Mesenteric fat pad (tissue), 1 donor: ENCODE measurements at places on chromosomes 5 and 9.

- DNase-seq, result no peak
Measured at GRCh38 chr5:87300176-87300575, 32.5 kb downstream of the RASA1 start.

GRCh38 chr9:115213818-115214334, 95.9 kb upstream of the TNC start:
- no peak for DNase-seq

DNA sequence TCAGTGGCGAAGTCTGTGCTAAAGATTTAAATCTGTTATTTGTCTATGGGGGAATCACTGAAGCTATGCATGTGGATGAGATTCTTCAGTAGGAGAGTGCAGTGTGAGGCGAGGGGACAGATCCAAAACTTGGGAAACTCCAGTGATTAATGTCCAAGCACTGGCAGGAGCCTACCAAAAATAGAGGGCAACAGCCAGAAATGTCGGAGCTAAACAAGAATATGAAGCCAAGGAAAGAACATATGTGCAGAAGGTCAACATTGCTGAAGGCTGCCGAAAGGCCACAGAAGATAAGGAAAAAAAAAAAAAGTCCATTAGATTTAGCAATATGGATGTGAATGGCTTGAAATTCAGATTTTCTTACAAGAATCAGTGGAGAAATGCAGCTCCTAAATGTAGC, 61.8 kb downstream of the C6 start:
- DNase-seq, result no peak

- peak; percentile 90 for DNase-seq
Measured at GRCh38 chr9:121299467-121300282, 31.7 kb downstream of the GSN start.

GRCh38 chr9:114156657-114157421, 1.5 kb downstream of the COL27A1 start:
- no peak for DNase-seq

GRCh38 chr9:15509931-15510788, 610 bp downstream of the PSIP1 start:
- no peak for DNase-seq

- no peak for DNase-seq
Measured at GRCh38 chr9:13863112-13863511, 450.8 kb downstream of the NFIB start.

GRCh38 chr5:135386886-135387628, 12.0 kb downstream of the MACROH2A1 start:
- no peak for DNase-seq

GRCh38 chr5:94577466-94578245, 40.7 kb downstream of the KIAA0825 start:
- DNase-seq, result no peak

GRCh38 chr9:21252721-21253547, 13.1 kb upstream of the IFNA14 start:
- no peak for DNase-seq

DNA sequence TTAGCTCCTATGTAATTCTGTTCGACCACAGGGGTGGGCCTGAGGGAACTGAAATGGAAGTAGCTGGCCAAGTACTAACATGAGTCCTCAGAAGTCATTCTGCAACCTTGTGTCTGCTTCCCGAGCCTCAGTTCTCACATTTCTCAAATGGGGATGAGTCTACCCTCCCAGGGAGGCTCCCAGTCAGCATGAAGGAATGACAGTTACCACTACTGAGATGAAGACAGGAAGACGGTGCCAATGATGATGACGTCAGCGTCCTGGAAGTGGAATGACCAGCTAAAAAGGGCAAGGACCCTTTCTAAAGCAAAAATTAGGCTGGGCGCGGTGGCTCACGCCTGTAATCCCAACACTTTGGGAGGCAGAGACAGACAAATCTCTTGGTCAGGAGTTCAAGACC, 6.8 kb downstream of the PIP5KL1 start:
- no peak for DNase-seq

DNA sequence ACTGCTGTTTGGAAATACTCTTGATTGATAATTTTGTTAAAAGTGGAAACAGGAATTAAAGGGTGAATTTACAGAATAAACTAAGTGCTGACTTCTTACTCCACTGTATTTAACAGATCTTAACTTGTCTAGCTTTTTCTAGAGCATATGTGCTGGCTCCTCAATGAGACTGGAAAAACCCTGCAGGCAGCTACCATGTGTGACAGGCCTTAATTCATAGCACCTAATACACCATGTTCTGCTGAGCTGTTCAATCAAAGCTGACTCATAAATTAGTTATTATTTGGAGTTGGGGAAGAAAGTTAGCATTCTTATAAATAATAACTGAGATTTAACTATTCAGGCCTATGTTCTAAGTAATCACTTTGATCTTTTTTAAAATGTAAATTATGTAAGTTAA, 29.4 kb downstream of the CTNNAL1 start:
- no peak for DNase-seq

GRCh38 chr5:166602271-166602670, 1689.2 kb upstream of the WWC1 start:
- no peak for DNase-seq

- peak; percentile 53 for DNase-seq
Measured at GRCh38 chr9:129272348-129273025, 94.4 kb upstream of the IER5L start.

- no peak for DNase-seq
Measured at GRCh38 chr5:35773967-35774366, 82.7 kb upstream of the IL7R start.

- DNase-seq, result no peak
Measured at GRCh38 chr9:107358986-107359385, 75.9 kb downstream of the RAD23B start.

GRCh38 chr9:135555203-135555602, 6.4 kb upstream of the PAEP start:
- DNase-seq, result peak; percentile 39

DNA sequence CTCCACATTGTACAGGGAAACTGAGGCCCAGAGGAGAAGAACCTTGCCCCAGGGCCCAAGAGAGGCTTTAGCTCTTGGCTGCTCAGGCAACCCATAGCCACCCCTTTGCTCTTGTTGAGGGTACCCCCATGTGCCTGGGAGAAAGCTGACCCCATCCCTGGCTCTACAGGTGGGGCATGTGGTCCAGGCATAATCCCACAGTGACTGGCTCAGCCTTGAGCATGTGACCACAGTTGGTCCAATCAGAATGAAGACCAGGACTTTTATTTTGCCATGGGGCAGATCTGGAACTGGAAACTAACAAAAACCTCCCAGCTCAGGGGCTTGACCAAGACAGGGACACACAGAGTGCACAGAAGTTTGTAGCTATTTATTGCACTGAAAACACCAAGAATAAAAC, 29.3 kb downstream of the SLC6A7 start:
- DNase-seq, result no peak

- no peak for DNase-seq
Measured at GRCh38 chr5:137310051-137310730, 188.9 kb downstream of the SPOCK1 start.

GRCh38 chr5:127111112-127111511, 37.8 kb upstream of the C5orf63 start:
- DNase-seq, result no peak

- DNase-seq, result no peak
Measured at GRCh38 chr5:78758169-78758839, 109.7 kb upstream of the LHFPL2 start.

DNA sequence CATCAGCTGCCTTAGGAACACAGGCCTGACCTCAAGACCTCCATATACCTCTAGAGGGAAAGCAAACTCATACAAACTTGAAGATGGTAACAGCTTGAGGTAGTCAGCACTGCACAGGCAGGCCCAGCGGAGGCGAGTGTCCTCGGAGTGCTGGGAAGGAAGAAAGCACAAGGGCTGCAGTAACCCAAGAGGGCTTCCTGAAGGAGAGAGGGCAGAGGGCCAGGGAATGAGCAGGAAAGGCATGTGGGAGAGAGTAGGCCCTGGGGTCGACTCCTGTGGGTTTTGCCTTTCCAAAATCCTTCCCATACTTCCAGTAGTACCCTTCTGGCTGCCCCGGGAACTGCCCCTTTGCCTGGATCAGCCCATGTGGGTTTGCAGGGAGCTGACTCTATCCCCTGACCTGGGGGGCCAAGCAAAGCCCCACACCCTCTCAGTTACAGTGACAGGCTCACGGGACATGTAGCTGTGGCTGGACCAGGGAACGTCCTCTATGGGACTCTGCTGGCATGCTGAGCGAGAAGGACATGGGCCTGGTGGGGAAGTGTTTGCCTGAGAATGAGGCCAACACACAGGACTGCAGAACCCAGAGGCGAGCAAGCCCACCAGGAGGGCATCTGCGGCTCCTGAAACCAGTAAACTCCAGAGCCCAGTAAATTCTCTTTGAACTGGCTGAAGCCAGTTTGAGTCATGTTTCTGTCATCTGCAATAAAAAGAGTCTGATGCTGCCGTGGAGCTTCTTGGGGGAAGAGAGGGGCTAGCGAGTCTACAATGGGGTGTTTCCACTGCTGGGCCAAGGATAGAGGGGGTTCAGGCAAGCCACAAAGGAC, 64.1 kb downstream of the COL23A1 start:
- DNase-seq, result peak; percentile 87

GRCh38 chr9:35903049-35903448, 3.0 kb upstream of the HRCT1 start:
- no peak for DNase-seq

DNA sequence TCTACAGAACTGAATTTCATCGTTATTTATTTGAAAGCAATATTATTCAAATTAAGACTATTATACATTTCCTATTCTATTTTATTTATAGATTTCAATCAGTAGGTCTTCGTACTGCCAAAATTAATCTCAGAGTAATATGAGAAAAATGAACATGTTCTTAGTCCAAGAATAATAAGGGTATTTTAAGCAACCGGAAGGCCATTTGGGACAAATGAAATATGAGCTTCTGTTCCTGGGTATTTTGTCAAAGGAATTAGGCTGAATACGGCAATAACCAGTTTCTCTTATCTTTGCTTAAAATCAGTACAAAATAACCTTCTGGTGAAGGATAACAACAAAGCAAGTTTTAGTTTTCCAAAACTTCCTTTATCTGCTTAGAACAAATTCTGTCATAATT, 410.3 kb upstream of the PRR16 start:
- no peak for DNase-seq

DNA sequence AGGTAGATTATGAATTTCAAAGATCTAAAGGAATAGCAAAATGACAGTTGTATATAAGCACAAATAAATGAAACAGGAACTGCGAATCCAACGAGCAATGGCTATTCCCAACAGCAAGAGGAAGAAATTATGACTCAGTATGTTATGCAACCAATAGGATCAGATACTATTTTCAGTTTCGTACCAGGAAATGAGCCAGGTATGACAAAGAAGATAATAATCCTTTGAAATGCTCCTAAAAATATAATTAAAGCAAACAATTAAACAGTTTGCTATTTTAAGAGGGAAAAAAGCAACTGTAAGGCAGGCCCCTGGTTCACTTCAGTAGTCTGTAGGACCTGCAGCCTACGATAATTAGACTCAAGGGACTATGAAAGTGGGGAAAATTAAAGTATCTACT, 58.9 kb downstream of the AUH start:
- DNase-seq, result no peak

GRCh38 chr5:168869615-168870227, 290.6 kb upstream of the PANK3 start:
- no peak for DNase-seq

- DNase-seq, result no peak
Measured at GRCh38 chr9:16202221-16202620, 649.4 kb downstream of the CCDC171 start.

- DNase-seq, result no peak
Measured at GRCh38 chr5:62138607-62139006, 167.4 kb upstream of the KIF2A start.

DNA sequence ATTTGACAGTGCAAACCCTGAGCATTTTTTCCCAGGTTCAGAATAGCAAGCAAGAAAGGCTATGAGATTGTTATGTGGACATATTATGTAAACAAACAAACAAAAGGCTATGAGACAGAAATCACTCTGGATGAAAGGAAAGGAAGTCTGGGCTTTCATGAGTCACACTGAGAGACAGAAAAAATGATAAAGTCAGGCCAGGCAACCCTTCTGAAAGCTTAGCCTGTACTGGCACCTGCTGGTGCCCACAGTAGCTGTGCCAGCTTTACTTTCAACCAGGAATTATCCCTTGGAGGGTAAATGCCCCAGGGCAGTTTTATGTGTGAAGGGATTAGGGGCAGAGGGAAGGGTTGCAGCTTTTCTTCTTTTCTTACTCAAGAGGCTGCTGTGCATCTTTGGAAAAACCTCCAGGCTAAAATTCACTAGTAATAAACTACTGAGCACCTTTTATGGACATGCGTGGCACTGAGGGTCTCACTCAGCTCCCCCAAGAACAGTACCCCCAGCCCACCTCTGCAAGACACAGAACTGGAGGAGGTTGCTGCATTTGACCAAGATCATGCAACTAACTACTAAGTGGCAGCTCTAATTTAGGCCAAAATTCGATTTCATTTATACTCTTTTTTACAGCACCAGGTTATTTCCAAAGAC, 41.7 kb downstream of the ACTL7B start:
- no peak for DNase-seq

GRCh38 chr5:93608855-93609254, 25.8 kb downstream of the NR2F1 start:
- no peak for DNase-seq

- no peak for DNase-seq
Measured at GRCh38 chr9:14671377-14671776, 21.9 kb downstream of the ZDHHC21 start.

DNA sequence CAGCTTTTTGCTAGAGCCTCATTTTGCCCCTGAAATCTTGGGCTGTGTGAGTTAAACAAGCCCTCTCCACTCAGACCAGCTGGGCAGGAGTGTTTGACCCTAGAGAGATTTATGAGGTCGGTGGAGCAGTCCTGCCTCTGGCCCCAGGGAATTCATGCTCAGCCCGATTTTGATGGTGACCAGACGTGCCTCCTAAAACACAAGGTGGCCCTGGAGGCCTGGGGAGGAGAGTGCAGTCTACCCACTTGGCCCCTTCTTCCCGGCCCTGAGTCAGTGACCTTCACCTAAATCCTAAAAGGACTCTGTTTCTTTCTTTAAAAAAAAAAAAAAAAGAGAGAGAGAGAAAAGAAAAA, 86.6 kb upstream of the SAP30L start:
- no peak for DNase-seq

DNA sequence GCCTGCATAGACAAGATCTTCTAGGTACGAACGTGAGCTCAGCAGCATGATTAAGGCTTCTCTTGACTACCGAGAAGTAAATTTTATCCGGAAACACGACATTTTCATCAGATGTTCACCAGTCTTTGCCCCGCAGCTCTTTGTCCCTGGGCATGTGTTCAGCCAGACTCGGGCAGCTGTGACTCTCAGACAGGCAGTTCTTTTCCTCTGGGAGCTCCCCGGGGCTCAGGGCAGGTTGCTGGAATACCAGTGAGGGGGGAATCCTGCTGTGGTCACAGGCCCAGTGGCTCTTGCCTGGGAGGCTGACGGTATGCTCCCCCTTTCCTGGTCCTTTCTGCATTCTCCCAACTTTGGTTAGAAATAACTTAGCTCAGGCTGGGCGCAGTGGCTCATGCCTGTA, 186.1 kb downstream of the GNA14 start:
- DNase-seq, result no peak

DNA sequence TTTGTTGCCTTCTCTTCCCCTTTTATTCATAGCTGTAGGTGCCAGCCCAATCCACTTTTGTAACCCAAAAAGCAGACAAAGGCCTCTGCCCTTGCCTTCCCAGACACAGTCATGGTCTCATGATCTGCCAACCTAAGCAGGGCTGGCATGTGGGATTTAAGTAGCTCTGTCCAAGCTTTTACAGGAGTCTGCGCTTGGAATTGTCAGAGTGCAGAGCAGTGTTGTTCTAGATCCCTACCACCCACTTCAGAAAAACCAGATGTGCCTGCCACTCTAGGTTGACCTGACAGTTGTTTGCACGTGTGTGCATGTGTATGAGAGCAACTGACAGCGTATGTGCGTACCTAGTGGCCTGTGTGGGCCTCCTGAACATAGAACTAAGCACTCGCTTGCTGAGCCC, 87.8 kb upstream of the SPRY4 start:
- no peak for DNase-seq
